ENCODE measurements at places on chromosomes 3 and 15. TPM values are rescaled to one million over a fixed set of nuclear protein-coding genes. Genes with fewer than 3 reads are reported as not detected.

Gene TGM4
- total RNA-seq, result 16.5 TPM

Gene PCYT1A
- 76.2 TPM for total RNA-seq

Gene FBXW12
- not detected for total RNA-seq

Gene CCR9
- not detected for total RNA-seq

Gene LINGO1
- not detected for total RNA-seq

Gene IL17RC
- 365 TPM for total RNA-seq

Gene BDH1
- total RNA-seq, result 4.1 TPM

Gene PLSCR4
- total RNA-seq, result 11.0 TPM

Gene CCR8
- not detected for total RNA-seq

Measured in placental epithelial cell (primary cell).